ENCODE measurements at places on chromosomes 6 and 20.
A peak's percentile ranks its signal among the peaks of the same experiment; 100 is the strongest.

DNA sequence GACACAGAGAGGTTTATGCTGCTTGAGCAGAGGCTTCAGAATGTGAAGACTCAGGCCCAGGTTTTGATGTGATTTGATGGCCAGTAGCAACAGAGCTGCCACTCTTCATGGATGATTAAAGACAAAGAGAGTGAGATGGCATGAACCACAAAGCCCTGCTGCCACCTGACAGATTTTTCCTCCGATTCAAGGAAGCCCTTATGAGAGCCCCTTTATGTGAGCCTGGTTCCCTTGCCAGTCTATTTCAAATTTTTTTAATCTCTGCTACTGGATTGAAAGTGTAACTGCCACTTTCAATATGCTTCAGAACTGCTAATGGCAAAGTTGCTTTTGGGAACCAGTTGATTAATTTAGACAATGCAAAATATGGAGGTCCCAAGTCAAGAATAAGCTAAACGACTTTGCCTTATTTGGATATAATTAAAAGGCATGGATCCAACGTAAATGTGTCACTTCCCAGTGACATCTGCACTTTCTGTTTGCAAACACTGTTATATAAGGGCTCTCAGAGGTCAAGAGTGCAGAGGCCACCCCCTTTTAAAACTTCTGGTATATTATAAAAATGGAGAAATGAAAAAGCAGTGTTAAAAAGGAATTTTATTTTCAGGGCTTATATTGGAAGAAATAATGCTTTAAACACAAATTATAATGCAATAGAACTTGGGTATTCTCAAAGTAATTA, 238.9 kb upstream of the FLRT3 start:
- no peak for DNase-seq

GRCh38 chr6:139904568-139904967, 530.1 kb upstream of the CITED2 start:
- DNase-seq, result no peak

DNA sequence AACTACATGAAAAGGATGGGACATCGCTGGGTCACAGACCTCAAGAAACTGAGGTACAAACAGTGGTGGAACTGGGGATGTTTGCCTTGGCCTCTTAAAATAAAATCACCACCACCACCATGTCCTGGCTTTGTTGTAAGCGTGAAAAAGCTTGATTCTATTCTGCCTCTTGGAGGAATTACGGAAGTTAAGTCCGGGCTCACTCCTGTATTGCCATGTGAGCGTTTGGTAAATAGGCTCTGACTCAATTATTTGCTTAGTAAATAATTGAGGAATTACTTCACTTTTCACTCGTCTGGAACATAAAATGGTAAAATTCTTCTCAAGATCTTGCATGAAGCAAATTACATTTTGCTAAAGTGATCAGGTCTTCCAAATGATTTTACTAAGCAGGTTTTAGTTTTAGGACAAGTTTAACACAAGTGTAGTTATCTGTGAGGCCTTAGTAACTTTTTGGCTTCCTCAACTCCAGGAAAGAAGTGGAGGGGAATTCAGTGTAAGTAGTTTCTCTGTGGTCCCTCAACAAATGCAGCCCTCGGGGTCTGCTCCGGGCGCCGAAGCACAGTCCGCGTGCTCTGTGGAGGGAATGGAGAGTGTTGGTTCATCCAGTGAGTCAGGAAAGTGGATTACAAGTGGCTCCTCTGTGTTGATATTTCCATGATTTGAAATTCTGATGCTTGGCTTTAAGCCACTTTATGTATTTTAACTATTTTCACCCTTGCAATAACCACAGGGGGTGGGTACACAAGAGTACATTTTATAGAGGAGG, 23.8 kb downstream of the IYD start:
- no peak for DNase-seq

DNA sequence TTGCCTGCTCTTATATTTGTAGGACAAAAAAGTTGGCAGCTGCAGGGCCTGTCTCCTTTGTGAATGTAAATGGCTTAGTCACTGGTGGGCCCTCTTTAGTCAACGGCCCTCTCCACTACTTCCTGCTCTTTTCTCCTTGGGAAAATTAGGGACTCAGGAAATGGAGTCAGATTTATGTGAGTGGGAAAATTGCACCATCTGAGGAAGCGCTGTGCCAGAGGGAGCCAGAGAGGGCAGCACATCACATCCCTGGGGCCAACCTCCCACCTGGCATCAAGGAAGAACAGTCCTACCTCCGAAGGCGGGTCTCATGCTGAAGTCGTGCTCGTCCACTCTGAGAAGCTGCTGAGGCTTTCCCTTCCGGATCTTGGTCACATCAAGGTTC, 15.6 kb downstream of the GABRR2 start:
- peak; percentile 71 for DNase-seq

DNA sequence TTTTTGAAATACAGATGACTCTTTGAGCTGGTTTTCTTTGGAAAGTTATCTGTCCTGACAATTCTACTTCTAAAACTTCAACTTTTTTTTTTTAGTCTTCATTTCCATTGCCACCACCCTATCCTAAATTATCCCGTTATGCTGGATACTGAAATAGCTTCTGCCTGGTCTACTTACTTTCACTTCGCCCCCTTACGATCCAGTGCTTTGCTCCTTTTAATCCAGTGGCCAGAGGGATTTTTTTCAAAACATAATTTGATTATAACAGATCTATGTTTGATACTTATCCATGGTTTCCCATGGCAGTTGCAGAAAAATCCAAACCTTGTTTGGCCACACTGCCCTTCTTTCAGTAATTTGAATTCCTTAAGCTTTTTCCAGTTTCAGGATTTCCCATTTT, 27.4 kb downstream of the ASXL1 start:
- no peak for DNase-seq

GRCh38 chr20:5884465-5885335, 65.6 kb downstream of the TRMT6 start:
- no peak for DNase-seq

DNA sequence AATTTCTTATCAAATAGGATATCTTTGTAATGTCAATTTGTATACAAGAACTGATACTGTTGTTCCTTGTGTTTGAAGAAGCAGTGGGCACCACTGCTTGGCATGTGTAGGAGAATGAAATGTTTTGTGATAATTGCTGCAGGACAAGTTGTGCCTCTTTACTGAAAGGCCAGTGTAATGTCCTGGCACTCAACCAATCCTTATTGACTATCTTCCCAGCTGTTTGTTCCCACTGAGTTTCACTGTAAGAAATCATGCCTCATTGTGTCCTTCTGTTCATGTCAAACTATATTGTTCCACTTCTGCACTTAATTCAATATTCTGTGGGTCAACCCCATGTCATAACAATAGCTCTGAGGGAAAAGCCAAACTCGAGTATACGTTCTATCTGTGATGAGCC, 136.1 kb upstream of the FAM83B start:
- DNase-seq, result no peak

GRCh38 chr6:6284221-6284966, 36.1 kb downstream of the F13A1 start:
- DNase-seq, result no peak

GRCh38 chr6:83258517-83258916, 65.4 kb downstream of the RWDD2A start:
- peak; percentile 51 for DNase-seq

- no peak for DNase-seq
These were observed 17.2 kb upstream of the NOX3 start for GRCh38 chr6:155472886-155473285.

DNA sequence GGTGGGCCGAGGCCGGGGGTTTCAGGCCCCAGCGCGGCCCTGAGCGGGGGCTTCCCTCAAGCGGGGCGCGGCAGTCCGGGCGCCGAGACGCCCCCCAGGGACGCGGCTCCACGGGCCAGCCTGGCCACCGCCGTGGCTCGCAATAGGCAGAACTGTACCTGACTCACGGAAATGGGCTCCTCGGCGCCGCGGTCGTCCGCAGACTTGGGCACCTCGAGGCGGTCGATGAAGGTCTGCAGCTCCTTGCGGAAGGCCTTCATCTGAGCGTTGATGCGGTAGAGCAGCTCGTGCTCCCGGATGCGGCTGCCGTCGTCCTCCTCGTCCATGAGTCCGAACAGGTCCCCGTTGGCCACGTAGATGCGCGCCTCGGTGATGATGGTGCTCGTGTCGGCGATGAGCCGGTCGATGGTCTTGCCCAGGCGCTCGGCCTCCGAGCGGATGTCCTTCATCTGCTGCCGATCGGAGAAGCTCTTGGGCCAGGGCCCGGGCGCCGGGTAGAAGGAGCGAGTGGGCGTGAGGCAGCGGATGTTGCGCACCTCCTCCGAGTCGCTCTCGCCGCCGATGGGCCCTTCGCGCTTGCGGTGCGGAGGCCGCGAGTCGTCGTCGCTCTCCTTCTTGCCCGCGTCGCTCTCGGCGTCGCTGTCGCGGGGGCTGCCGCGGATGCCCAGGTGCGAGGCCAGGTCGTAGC, 16.1 kb upstream of the KIAA0408 start:
- DNase-seq, result no peak

DNA sequence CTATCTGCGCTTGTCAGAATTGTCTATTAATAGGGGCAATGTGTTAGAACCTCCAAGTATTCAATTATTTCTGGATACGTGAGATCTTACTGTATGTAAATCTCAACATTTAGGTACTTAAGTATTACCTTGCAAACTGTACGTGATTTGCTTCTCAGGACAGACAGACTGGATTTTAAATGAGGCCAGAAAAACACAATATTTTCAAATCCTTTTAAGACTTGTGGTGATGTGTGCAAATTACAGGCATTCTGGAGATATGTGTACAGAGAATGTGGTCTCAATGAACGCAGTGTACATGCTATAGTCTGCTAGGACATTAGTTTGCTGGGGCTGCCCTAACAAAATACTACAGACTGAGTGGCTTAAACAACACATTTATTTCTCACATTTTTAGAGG, 16.9 kb downstream of the CCR6 start:
- no peak for DNase-seq

- DNase-seq, result no peak
These were observed 141.1 kb downstream of the CEBPB start for GRCh38 chr20:50331469-50332363.

DNA sequence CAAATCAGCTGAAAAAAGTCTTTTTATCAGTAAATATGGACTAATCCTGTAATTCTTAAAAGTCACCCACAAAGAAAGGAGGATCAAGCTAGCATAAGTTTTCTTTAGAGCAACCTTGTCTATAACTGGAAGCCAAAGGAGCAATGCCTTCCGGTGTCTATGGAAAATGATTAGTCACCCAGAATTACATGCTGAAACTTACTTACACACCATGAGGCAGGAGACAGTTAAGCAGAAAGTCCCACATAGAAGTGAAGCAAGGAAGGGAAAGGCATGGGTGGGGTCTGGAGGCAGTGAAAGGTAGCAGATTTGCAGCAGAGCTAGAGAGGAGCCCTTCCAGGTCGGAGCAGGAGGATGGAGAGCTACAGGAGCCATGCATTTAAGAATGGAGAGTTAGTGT, 153.7 kb upstream of the RIPOR2 start:
- peak; percentile 27 for DNase-seq

DNA sequence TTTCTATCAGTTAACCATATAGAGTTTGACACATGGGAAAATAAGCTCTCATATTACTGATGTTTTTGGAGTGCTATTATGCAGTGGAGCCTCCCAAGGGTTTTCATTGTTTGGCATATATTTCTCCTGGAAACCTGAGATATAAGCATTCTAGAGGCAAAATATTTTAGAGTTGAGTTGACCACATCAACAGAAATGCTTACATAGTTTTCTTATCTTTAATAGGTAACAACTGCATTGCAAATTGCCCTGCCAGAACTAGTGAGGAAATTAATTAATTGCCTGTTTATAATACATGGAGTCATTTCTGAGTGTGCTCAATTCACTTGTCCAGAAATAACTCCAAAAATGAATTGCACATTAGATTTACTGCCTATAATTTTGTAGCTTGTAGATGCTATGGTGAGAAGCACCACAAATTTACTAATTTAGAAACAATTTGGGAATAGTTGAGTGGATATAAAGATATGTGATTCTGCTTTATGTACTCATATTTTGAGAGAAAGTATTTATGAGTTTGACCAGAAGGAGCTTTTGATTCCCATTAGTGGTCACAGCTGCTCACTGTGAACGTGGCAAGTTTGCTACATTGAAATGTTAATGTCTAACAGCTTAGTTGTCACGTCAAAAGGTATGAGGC, 288.7 kb downstream of the CD109 start:
- DNase-seq, result no peak

DNA sequence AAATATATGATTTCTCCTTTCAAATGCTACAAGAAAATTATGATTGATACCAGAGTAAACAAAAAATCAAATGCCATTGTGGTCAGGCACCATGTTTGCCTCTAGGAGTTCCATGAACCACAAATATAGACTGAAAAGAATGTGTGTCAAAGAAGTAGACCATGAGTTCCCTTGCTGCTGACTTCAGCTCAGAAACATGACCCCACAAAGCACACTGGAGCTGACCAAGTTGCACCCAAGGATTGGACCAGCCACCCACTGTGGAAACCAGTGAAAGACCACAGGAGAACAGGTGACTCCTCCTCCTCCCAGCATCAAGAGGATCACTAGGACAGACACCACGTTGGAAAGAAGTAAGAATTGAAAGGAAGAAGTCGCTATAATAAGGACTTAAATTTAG, 90.8 kb upstream of the TENT5A start:
- DNase-seq, result no peak

- DNase-seq, result no peak
These were observed 25.2 kb downstream of the KIF25 start for GRCh38 chr6:168022488-168023321.

DNA sequence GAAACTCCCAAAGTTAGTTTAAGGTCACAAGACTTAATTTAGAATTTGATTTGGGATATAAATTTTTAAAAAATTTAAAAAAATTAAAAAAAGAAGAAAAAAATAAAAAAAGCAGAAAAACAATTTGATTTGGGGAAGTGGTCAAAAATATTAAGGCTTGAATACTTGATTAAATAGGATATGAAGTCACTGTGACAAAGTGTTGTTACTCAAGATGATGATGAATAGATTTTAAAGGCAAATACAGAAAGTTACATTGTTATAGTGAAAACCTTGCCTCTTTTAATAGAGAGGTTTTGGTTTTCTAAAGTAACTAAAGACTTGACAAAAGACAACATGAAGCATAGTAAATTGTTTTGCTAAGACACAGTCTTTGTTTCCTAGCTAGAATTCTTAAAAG, 7.2 kb downstream of the CST9 start:
- DNase-seq, result no peak

- no peak for DNase-seq
These were observed 108.0 kb downstream of the LAMA2 start for GRCh38 chr6:128990915-128991314.

- no peak for DNase-seq
These were observed 7.3 kb upstream of the TFAP2A start for GRCh38 chr6:10421921-10422736.

GRCh38 chr6:80321011-80321410, 214.5 kb downstream of the BCKDHB start:
- DNase-seq, result no peak

DNA sequence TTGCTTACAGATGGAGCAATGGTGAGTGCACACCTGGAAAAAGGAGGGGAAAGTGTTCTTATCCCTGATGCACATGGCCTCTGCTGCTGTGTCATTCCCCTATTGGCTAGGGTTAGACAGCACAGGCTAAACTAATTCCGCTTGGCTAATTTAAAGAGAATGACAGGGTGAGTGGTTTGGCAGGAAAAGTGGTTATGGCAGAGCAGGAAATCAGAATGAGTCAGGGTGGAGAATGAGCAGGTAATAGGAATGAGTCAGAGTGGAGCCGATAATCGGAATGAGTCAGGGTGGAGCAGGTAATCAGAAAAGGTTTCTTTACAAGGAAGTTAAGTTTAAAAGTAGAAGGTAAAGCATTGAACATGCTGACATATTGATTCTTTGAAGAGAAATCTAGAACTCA, 355.5 kb upstream of the HTR1E start:
- DNase-seq, result no peak

Measured in A172 (cell line).